ENCODE measurements at places on chromosomes 3 and 15.

DNA sequence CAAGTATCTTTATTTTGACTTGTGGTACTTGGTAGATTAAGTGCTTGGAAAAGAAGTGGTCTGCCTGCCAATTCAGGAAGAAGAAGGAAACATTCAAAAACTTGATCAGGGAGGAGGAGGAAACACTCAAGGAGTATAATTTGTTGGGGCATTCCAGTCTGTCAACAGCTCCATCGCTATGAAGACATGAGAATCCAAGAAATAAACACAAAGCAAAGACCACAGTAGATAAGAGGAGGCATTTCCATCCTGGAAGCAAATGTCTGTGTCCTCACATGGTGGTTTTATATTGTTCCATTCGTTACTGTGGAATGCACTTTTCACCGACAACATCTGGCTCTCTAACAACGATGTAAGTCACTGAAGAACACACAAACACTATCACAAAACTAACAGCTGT, 176.1 kb upstream of the FRMD4B start:
- no peak for DNase-seq

DNA sequence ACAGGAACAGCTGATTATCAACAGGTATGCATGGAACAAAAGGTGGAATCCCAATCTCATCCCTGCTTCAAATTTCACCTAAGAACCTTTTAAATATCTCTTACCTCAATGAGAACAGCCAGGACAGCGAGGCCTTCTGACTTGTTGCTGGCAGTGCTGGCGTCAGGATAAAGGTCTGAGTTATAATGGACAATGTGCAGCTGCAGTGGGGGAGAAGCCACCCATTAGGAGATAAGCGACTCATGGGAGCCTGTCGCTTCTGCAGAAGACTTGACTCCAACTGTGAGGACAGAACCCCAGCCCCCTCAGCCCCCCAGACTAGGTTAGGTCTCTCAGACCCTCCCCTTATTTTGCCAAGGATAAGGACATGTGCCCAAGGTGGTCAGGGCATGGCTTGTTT, 39.7 kb downstream of the CA12 start:
- DNase-seq = no peak

DNA sequence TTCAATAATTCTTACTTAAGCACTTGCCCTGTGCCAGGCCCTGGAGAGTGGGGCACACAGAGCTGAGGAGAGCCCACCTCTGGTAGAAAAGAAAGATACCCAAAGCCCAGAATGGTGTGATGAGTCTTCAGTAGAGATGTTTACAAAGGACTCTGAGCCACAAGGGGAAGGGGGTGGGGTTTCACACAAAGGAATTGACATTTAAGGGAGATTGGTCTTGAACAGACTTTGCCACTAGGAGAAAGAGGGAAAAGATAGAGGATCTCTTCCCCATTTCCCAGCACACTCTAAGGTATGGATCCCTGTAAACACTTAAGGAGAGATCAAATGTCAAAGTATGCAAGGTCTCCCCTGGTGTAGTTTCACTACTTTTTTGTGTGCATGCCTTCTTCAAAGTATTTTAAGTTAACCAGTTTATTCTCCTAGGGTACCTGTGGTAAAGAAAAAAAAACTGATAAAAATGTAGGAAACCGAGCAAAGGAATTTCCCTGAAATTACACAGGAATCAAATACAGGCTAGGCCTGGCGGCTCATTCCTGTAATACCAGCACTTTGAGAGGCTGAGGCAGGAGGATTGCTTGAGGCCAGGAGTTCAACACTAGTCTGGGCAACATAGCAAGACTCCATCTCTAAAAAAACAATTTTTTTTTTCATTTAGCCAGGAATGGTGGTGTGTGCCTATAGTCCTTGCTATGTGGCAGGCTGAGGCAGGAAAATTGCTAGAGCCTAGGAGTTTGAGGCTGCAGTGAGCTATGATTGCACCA, 117.6 kb upstream of the SKOR1 start:
- no peak for DNase-seq

- DNase-seq = peak; percentile 4
Measured at GRCh38 chr3:72185549-72186399, 400.8 kb upstream of the PROK2 start.

GRCh38 chr3:48476426-48477053, 27.4 kb downstream of the SHISA5 start:
- DNase-seq = no peak

- peak; percentile 28 for DNase-seq
Measured at GRCh38 chr15:71440489-71441110, 325.3 kb downstream of the THSD4 start.

DNA sequence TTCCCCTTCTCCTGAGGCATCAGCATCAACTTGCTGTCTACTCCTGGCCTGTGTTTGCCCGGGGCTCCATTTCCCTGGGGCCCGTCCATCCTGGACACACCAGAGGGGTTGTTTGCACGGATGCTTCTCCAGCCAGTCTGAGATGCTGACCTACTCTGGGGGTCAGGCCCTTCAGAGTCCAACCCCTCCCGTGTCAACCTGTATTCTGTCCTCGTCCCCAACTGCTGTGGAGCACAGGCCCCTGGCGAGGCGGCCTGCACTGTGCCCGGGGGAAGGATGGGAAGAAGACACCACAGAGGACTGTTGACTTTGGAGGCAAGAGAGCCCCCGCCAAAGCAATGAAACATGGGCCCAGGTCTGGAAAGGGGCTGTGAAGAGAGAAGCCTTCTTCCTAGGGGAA, 25.8 kb downstream of the ALS2CL start:
- DNase-seq = no peak

DNA sequence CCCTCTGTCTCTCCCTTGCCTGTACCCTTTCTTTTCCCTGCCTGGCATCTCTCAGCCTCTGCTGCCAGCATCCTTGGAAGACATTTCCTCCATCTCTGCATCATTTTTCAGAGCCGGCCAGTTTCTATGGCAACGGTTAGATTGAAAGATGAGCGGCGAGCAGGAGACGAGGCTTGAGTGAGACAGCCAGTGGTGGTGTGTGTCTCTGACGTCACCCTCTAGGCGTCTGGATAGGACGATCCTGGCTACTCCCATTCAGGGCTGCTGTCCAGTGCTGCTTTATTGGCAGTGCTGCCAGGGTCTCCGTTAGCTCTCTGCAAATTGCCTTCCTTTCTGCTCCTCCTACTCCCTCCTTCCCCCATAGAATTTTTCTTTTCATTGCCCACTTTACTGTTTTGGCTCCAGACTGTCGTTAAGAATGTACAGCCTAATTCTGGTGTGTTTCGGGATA, 57.9 kb downstream of the TRAK1 start:
- no peak for DNase-seq

DNA sequence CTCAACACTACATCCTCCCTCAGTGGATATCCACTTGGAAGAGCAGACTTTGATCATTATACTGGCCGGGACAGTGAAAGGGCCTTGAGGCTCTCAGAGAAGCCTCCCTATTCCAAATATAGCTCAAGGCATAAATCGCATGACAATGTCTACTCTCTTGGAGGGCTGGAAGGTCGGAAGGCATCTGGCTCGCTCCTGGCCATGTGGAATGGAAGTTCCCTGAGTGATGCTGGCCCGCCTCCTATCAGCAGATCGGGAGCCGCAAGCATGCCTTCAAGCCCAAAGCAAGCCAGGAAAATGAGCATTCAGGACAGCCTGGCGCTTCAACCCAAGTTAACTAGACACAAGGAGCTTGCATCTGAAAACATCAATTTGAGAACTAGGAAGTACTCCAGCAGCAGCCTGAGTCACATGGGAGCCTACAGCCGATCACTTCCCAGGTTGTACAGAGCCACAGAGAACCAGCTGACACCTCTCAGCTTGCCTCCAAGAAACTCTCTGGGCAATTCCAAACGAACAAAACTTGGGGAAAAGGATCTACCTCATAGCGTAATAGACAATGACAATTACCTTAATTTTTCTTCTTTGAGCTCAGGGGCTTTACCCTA, 25.4 kb downstream of the PHLDB2 start:
- DNase-seq = no peak

DNA sequence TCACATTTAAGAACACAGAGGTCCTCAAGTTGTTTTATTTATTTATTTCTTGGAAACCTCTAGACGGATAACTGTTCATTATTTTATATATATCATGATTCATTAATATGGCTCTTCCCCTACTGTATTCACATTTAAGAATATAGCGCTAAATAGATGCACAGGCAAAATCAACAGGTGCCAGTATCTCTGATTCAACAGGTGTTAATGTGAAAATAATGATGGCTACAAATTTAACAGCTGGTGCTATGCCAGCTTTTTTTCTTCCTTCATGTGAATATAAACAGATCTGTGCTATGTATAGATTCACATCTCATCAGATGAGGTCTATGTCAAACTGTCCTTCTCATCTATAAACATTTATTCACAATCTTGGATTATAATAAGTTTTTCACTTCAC, 218.5 kb upstream of the NR2F2 start:
- DNase-seq = no peak

- DNase-seq = no peak
Measured at GRCh38 chr15:55234104-55234799, 37.5 kb upstream of the RSL24D1 start.

DNA sequence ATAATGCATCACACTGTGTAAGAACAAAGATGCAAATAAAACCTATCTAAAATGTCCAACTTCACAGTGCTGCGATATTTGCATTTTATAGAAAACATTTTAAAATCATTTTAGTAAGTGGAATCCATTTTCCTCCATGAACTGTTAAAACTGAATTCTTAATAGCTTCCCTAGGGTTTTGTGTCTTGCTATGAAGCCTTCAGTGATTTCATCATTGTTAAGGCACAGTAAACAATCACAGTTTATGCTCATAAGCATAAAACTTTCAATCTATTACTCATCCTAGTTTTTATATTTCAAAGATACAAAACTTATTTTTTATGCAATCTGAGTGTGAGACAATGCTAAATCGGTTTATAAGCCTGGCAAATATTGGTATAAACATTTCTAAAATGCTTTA, 509.7 kb downstream of the TUSC7 start:
- no peak for DNase-seq

- DNase-seq = no peak
Measured at GRCh38 chr3:152460936-152461335, 192.2 kb downstream of the MBNL1 start.

- DNase-seq = no peak
Measured at GRCh38 chr3:13498354-13499060, 18.4 kb downstream of the HDAC11 start.

- DNase-seq = no peak
Measured at GRCh38 chr3:149390772-149391212, 13.3 kb upstream of the TM4SF1 start.

- DNase-seq = no peak
Measured at GRCh38 chr15:77577366-77577950, 55.3 kb downstream of the LINGO1 start.

- no peak for DNase-seq
Measured at GRCh38 chr3:56818156-56818985, 16.6 kb upstream of the ARHGEF3 start.

DNA sequence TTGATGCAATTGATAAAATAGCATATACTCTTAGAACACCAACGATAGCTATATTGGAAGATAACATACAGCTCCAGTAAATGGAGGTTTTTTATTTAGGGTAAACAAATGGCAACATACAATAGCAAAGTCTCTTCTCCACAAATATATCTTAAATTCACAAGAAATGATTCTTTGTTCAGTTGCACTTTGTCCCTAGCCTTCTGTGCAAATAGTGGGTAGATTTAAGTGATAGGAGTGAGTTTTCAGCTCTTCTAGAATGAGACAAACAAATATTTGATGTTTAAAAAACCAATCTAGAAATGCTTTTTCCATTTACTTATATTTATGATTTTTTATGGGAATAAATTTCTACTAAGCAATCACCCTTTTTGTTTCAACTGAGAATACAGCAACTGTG, 253.8 kb downstream of the NEK10 start:
- DNase-seq = no peak

GRCh38 chr3:159619341-159619885, 369.2 kb upstream of the IL12A start:
- DNase-seq = no peak
